ENCODE measurements at places on chromosomes 4 and X.
A peak's percentile ranks its signal among the peaks of the same experiment; 100 is the strongest.

- no peak for DNase-seq
Measured at GRCh38 chrX:118066867-118067515, 49.6 kb downstream of the KLHL13 start.

GRCh38 chr4:38802561-38803355 lies 1.8 kb downstream of the TLR1 start:
- DNase-seq = no peak

- DNase-seq = no peak
Measured at GRCh38 chr4:17665346-17665745, 50.9 kb downstream of the MED28 start.

GRCh38 chr4:3784454-3785291 lies 18.5 kb downstream of the ADRA2C start:
- DNase-seq = no peak

GRCh38 chrX:40132751-40133150 lies 35.0 kb upstream of the BCOR start:
- no peak for DNase-seq

- DNase-seq = peak; percentile 44
Measured at GRCh38 chr4:10015140-10015753, 6.0 kb downstream of the SLC2A9 start.

- DNase-seq = no peak
Measured at GRCh38 chr4:22030307-22030706, 81.7 kb upstream of the KCNIP4 start.

DNA sequence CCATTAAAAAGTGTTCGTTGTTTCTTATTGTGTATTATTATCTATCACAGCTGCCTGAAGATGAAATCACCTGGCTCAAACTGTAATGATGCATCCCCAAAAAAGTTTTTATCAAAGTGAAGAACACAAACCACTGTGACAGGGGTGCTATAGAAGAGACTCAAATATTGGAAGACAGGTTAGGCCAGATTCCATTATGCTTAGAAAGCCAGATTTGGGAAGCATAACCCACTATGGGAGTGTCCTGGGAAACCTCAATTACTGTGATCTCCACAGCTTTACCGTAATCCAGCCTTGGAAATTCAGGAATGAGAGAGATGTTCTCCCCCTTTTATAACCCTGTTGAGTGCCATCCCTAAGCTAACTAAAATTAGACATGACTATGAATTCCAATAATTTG lies 114.2 kb downstream of the NWD2 start:
- DNase-seq = no peak

DNA sequence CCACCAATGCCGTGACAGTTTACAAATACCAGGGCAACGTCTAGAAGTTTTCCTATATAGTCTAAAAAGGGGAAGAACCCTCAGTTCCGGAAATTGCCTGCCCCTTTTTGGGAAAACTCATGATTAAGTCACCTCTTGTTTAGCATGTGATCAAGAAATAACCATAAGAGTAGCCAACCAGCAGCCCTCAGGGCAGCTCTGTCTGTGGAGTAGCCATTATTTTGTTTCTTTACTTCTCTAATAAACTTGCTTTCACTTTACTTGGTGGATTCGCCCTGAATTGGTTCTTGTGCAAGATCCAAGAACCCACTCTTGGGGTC lies 20.0 kb upstream of the HOPX start:
- DNase-seq = no peak

DNA sequence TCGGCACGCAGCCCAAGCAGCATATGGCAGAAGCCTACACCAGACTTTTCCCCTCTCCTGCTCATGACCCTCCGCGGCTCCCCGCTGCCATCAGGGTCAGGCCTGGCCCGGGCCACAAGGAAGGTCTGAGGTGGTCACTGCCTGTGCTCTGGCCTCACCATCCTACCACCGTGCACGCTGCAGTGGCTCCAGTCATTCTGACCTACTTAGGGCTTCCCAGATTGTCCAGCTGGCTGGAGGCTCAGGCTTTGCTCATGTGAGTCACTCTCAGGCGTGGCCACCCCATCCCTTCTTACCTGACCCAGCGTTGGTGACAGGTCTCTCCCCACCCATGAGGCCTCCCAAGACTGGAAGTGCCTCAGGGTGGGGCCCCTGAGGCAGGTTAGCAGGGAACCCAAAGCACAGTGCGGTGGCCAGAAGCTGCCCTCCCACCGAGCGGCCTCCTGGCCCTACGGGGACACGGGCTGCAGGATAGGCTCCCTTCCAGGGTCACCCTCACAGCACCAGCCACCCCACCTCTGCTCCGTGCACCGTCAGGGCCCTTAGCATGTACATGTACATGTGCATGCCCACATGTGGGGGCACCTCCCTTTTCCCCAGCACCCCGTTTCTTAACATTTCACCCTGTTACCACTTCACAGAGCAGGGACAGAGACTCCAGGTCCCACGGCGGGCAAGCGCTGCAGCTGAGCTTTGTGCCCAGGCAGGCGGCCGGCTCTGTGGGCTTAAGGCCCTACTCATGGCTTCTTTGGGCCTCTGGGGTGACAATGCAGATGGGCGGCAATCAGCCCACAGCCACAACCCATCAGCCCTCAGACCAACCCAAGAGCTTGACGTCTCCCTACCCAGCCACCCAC lies 2.2 kb downstream of the TREX2 start:
- no peak for DNase-seq

GRCh38 chr4:94251094-94251493 lies 43.4 kb downstream of the SMARCAD1 start:
- no peak for DNase-seq

DNA sequence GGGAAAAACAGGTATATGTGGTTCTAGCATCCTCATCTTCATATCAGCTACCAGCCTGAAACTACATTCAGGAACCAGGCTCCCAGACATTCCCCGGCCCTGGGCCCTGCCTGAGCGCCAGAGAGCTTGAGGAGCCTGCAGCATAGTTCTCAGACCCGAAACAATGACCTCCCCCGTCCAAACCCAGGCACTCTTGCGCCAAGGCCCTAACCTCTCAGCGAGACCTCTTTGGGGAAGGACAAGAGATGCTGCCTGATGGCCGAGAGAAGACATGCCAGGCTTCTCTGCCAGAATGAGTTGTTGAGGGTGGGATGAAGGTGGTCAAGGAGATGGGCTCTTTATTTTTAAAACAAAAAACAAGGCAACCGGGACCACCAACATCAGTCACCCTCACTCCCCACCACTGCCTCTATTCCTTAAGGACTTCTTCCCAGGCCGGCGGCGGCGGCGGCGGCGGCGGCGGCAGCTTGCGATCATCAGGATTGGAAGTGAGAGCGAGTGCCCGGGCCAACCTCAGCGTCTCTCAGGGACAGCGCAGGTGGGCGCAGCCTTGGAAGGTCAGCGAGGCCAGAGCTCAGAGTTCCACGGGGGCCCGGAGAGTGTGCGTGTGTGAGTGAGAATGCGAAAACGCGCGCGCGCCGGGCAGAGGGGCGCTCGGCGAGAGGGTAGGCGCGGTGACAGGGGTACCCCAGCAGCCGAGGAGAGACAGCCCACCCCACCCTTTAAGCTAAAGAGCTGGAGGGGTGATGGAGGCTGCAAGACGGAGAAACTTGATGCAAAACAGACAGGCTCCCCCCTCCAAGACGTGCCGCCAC lies 601 bp downstream of the INPP4B start:
- no peak for DNase-seq

GRCh38 chr4:101370663-101371210 lies 23.4 kb upstream of the PPP3CA start:
- no peak for DNase-seq

GRCh38 chr4:165222651-165222994 lies 15.3 kb downstream of the KLHL2 start:
- DNase-seq = no peak

All from NCI-H1694 treated with DMSO at 0.1 percent for 48 hours (cell line).